ENCODE measurements at places on chromosomes 2 and 18.
A peak's percentile ranks its signal among the peaks of the same experiment; 100 is the strongest.

- DNase-seq = no peak
These were observed 8.3 kb upstream of the ARHGEF4 start for GRCh38 chr2:130828461-130828860.

GRCh38 chr2:27249891-27250651, 12.8 kb downstream of the SLC30A3 start:
- DNase-seq = peak; percentile 15

- DNase-seq = no peak
These were observed 170.3 kb upstream of the MAP2 start for GRCh38 chr2:209253544-209253943.

DNA sequence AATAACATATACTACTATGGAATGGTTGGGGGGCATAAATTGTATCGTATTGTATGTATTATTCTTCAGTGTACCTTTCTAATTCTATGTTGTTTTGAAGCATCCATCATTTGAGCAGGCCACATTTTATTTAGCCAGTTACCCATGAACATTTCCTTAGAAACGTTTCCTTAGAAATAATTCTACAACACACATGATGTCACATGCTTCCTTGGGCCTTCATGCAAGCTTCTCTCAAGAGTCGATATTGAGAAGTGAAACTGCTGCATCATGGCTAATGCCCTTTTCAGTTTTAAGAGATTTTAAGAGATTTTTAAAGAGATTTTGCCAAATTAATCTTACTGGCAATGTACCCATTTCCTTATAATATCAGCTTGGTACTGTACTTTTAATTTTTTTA, 63.9 kb downstream of the ALPK2 start:
- no peak for DNase-seq

- DNase-seq = no peak
These were observed 4.0 kb downstream of the GKN2 start for GRCh38 chr2:68948710-68949109.

- no peak for DNase-seq
These were observed 24.6 kb upstream of the CERS6 start for GRCh38 chr2:168431301-168432024.

GRCh38 chr18:77815666-77816338, 566.2 kb downstream of the GALR1 start:
- no peak for DNase-seq

DNA sequence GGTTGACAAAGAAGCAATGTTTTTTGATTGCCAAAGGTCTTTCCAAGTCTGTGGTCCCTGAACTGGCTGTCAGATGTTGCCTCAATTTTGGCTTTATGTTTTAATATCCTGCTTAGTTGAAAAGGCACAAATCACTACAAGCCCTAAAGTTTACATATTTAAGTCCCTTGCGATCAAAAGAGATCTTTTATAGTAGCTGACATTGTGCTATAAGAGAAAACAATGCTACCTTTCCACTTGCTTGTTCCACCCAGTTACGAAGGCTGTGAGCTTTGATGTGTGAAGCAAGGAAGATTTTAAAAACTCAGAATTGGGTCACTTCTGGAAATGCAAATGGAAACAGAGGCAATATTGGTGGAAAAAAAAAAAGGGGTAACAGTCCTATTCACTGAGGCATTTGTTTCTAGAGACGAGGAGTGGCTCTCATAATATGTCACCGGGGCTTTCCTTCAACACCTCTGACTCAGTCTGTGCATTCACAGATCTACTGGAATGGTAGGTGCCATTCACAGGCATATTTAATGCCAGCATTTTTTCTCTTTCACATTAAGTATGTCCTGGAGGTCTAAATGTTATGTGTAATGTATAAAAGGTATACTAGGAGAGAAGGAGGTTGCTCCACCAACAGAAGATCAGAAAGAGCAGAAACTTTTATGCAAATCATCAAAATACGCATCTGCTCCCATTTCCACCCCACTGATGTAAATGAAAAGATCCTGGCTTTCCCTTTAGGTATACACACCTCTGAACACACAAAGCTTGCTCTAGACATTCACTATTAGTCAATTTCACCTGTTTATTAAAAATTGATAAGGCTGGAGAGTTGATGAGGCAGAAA, 91.8 kb downstream of the TGIF1 start:
- no peak for DNase-seq

DNA sequence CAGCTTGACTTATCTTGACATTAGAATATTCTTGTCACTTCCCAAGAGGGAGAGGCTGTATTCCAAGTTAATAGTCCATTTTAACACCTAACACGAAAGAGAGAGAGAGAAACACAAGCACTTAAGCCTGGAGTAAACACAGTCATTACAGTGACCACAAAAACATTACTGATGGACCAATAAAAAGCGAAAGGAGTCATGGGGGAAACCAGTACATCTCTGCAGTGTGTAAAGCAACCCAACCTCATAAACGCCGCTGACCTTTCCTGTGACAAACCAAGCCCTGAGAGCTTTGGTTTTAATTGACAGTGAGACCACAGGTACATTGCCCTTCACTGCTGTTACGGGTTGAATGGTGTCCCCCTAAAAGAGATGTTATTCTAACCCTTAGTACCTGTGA, 78.3 kb downstream of the SMAD4 start:
- no peak for DNase-seq

- no peak for DNase-seq
These were observed 1271.7 kb downstream of the CNTNAP5 start for GRCh38 chr2:125296742-125297141.

DNA sequence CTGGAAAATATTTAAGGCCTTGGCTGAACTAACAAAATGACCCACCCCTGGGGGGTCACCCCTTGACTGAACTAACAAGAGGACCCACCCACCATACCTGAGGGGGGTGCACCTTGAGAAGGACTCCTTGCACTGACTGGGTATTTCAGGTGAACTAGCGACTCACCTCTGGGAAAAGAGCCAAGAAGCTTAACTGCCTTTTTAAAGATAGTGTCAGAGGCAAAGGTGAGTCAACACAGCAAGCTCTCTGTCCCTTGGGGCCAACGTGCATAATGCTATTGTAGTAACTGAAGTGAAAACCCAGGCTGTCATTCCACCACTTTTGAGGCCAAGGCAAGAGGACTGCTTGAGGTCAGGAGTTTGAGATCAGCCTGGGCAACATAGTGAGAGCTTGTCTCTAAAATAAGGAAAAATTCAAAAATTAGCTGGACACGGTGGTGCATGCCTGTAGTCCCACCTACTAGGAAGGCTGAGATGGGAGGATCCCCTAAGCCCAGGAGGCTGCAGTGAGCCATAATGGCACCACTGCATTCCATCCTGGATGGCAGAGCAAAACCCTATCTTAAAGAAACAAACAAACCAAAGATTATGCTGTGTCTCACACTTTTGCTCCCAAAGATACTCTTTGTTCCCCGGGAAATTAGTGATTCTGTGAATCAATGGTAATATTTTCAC, 36.4 kb upstream of the ZCCHC2 start:
- no peak for DNase-seq

GRCh38 chr2:187447336-187447735, 716 bp downstream of the CALCRL start:
- DNase-seq = no peak

- DNase-seq = no peak
These were observed 27.4 kb upstream of the ERCC3 start for GRCh38 chr2:127321303-127321702.

- no peak for DNase-seq
These were observed 123.3 kb upstream of the RND3 start for GRCh38 chr2:150610670-150611279.

GRCh38 chr2:204691911-204692510, 146.7 kb downstream of the PARD3B start:
- DNase-seq = no peak

GRCh38 chr2:19362094-19362754, 3.8 kb upstream of the OSR1 start:
- DNase-seq = no peak

DNA sequence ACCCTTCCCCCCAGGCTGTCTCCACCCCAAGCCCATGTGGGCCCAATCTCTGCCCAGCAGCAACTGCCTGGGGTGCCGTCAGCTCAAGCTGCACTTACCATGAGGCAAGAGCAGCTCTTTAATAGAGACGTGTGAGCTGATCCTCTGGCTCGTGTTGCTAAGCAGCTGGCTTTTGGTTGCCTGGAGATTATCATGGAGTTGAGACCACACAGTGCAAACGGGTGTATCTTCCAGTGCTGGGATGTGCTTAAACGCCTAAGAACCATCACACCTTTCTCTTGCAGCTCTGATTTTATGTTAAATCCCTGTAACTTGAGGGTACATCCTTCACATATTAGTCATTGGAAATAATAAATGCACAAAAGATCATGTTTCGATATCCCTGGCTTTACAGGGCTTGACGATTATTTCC, 271.1 kb downstream of the PRKCE start:
- DNase-seq = no peak

- DNase-seq = peak; percentile 73
These were observed 8.8 kb downstream of the RTP5 start for GRCh38 chr2:241877989-241878970.

DNA sequence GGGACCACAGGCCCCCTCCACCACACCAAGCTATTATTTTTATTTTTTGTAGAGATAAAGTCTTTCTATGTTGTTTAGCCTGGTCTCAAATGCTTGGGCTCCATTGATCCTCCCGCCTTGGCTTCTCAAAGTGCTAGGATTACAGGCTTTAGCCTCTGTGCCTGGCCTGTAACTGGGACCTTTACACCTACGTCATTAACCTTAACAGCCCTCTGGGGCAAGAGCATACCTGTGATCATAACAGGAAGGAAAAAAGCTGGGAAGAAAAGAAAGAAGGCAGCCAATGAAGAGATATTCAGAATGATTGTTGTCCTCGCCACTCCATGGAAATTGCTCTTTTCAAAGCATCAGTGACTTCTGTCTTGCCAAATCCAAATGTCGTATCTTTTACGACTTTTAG, 338.2 kb downstream of the LRRTM1 start:
- no peak for DNase-seq

GRCh38 chr2:44444881-44445280, 83.1 kb downstream of the CAMKMT start:
- DNase-seq = no peak

- DNase-seq = no peak
These were observed 16.4 kb upstream of the CYP1B1 start for GRCh38 chr2:38092196-38092902.

DNA sequence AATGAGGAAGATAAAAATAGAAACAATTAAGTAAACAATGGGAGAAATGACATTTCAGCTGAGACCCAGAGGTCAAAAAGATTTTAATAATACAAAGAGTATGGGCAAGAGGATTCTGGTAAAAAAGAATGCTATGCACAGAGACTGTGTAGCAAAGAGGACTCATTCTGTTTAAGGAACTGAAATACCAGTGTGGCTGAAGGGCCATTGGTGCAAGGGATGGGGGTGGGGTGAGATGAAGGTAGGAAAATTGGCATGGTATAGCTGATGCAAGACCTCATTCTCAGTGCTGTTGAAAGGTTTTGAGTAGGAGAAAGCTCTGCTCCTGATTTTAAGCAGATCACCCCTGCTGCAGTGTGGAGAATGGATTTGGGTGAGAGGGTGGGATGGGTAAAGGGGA, 10.8 kb downstream of the GALNT1 start:
- no peak for DNase-seq

DNA sequence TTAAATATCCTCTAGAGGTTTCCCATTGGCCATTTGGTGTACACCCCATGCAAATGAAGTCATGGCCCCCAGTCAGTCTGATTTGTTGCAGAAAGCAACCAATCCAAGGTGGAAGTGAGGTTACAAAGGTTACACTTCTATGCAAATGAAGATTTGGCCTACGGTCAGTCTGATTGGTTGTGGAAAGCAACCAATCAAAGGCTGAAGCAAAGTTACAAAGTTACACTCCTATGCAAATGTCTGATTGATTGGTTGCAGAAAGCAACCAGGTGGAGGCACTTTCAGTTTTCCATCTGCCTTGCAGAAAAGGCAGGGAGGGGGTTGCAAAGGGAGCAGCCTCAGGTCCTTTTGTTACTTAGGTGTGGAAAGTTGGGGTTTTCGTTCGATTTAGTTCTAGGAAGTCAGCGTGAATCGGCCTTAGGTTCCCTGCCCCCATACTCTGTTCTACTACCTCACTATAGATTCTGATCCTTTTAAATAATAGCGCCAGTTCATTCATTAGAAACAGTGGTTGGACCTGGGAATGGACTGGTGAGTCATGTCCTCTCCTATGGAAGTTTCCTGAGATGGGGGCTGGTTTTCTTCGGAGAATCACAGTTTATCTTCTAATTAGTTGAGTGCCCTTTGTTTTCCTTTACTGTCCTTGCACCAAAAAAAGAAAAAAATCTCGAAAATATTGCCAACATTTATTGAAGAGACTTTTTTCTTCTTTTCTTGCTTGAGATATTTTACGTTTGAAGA, 279.5 kb downstream of the AGAP1 start:
- no peak for DNase-seq

DNA sequence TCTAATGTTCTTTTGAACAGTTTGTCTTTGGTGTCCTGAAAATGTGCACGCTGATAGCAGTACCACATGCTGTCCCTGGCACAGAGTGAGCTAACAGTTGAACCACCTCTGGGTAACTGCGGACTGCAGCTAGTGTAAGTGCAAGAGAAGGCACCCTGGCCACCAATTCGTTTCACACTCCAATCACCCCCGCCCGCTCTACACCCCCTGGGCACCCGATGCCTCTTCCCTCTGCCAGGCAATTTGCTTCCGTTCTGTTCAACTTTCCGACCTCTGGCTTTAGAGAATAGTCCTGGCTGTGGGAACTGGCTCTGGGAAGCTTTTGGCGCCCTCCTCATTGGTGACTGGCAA, 1.4 kb downstream of the DOCK10 start:
- DNase-seq = peak; percentile 18

DNA sequence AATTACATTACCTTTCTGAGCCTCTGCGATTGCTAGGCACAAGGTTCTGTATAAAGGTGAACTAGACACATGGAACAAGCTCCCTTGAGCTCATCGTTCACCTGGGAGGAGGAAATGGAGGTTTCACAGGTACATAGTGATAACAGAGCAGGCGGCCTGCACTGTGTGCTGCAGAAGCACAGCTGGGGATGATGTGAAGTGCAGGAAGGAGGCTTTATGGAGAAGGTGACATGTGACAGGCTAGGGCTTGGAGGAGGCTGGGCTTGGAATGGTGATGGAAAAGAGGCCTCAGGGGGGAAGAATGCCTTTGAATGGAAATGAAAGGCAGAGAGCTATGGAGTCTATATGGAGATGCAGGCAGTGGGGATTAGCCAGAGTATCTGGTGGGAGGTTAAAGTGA, 22.9 kb downstream of the MARCHF4 start:
- no peak for DNase-seq

DNA sequence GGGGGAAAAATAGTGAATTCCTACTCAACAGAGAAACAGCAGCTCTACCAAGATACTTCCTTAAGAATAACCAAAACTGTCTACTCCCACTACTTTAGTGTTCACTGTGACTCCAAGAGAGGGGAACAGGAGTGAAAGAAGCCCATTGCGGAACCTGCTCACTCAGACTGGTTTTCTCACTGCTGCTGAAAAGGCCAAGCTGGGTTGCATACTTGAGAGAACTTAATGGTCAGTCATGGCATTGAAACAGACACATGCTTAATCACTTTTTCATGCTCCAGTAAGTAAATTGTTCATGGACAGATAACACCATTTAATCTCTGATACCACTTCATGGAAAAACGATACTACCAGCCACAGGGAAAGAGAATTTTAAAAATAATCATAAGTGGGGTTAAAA, 35.7 kb upstream of the SLC8A1 start:
- DNase-seq = no peak

- no peak for DNase-seq
These were observed 62.5 kb downstream of the RRM2 start for GRCh38 chr2:10185046-10185445.

Data from activated T-helper 1 cell treated with anti-CD3 and anti-CD28 coated beads, Interleukin-2, amount 50 U/mL, for 16 hours (primary cell).